Head of caudate nucleus (tissue), 42 donors: ENCODE measurements at places on chromosomes 7 and 10.

- no peak for DNase-seq
Observed at GRCh38 chr10:1151076-1152033, 95.2 kb downstream of the WDR37 start.

DNA sequence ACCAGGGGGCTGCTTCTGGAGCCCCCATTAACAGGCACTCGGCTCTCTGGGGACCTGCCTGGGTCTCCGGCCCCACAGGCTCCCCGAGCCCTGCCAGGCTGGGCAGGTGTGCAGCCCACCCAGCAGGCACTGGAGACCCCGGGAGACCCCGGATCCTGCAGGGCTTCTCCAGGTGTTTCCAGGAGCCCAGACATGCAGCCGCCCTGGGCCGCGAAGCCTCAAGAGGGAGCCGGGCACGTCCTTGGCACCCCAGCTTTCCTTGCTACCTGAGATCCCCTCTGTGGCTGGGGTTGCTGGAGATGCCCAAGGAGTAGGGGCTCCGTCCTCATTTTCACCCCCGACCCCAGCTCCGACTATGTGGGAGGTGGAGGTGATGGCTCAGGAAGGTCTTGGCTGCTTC, 7.7 kb upstream of the AMZ1 start:
- no peak for DNase-seq

GRCh38 chr10:102604439-102604841, 39.8 kb upstream of the TRIM8 start:
- no peak for DNase-seq

- no peak for DNase-seq
Observed at GRCh38 chr7:158353606-158354570, 233.7 kb downstream of the PTPRN2 start.

DNA sequence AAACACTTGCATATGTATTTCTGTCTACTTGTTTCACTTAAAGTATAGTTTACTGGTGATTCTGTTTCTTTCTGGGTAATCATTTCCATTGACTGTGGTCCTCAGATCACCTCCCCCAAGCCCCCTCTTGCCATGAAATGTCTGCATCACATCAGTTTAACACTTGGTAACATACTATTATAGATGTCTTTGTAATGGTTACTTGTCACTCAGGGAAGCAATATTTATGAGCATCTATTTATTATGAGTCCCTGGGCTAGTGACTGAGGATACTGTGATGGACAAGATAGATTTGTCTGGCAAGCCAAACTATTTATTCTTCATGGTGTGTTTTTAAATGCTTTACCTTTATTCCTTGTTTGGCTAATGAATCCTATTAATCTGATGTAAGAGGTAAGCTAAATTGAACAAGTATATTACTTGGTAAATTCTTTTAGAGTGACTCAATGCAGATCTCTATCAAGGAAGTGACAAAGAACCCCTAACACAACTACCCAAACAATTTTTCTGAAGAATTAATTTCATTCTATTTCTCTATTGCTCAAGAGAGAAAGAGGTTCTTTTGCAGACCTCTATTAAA, 270.9 kb downstream of the RELN start:
- DNase-seq, result no peak

GRCh38 chr7:148266795-148267194, 323.8 kb upstream of the C7orf33 start:
- DNase-seq, result no peak

DNA sequence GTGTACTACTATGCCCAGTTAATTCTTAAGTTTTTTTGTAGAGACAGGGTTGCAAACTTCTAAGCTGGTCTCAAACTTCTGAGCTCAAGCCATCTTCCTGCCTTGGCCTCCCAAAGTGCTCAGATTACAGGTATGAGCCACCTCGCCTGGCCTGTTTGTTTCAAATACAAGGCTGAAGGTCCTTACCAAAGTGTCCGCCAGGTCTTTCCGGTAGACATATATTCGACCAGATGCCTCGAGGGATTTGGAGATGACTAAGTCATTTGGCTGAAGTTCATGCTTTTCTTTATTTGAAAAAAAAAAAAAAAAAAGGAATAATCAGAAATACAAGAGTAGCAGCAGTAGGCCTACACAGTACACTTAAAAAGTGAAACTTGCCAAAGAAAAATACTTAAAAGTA, 204.5 kb upstream of the CDCA7L start:
- no peak for DNase-seq

DNA sequence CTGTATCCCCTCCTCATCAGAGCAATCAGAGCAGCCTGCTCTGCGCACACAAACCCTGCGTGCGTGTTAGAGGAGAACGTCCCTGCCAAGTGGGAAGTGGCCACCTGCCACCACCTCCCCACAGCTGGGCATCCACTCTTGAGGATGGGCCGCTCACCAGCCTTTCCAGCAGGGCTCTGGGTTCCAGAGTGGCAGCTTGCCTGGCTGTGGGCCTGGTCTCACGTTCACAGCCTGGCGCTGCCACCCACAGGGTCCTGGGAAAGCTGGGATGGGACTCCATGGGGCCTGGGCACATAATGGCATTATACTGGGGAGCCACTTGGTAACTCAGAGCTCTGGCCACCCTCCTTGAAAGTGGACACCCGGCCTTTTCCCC, 151.1 kb upstream of the PPP2R2D start:
- no peak for DNase-seq

DNA sequence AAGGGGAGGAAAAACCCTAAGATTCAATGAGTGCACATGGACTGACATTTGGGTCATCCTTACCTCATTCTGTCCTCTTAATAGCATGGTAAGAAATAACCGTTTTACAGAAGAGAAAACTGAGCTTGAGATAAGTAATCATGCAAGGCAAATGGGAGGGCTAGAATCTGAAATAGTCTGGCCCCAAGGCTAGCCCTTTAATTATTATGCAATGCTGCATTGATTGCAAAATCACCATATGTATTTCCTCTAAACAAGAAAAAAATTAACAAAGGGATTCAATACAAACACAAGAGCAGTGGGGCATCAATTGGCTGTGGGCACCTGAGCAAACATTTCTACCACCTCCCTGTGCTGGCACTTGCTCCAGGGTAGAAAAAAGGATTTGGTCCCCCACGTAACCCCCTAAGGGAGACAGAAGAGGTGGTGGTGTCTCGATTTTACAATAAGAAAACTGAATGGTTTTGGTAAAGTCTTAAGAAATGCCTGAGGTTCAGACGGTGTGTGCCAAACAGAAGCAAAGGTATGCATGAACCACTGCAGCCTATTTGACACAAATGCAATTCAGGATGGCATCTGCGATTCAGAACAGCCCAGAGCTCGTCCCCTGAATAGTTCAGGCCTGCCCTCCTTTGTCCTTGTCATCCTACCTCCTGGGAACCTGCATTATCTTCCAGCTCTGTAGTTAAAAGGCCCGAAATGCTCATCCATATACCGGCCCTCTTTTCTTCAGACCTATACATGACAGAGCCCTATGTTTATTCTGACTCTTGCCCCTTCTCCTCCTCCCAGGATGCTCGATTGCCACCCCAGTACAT, 23.6 kb downstream of the PIP4K2A start:
- no peak for DNase-seq

- DNase-seq, result no peak
Observed at GRCh38 chr7:134434701-134435100, 24.2 kb downstream of the AKR1B1 start.

DNA sequence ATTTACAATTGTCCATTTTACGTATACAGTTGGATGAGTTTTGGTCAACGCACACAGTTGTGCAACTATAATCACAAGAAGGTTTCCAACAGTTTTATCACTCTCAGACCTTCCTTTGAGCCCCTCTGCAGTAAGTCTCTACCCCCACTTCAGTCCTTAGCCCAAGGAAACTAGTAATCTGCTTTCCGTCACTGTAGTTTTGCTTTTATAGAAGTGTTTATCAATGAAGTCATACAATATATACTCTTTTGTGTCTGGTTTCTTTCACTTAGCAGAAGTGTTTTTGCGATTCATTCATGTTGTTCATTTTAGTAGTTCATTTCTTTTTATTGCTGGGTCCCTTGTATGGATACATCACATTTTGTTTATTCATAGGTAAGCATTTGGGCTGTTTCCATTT, 92.9 kb upstream of the PIP4K2A start:
- DNase-seq, result no peak

- DNase-seq, result no peak
Observed at GRCh38 chr10:11225935-11226334, 208.3 kb downstream of the CELF2 start.

DNA sequence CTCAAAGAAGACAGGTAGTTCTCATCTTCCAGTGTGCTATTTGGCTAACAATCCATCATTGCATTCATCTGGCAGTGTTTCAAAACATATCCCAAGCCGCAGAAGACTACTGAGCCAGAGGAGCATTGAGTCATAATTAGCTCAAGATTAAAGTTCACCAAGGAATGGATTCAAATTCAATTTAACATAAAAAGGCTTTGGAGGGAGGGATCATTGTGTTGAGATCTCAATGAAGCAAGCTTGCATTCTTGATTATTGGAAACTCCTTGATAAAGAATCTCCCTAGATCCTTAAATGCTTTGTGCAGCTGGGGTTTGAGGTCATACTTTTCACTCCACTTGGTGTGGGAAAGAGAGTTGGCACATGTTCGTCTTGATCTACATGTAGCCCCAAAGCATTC, 142.8 kb upstream of the SEMA3A start:
- no peak for DNase-seq

DNA sequence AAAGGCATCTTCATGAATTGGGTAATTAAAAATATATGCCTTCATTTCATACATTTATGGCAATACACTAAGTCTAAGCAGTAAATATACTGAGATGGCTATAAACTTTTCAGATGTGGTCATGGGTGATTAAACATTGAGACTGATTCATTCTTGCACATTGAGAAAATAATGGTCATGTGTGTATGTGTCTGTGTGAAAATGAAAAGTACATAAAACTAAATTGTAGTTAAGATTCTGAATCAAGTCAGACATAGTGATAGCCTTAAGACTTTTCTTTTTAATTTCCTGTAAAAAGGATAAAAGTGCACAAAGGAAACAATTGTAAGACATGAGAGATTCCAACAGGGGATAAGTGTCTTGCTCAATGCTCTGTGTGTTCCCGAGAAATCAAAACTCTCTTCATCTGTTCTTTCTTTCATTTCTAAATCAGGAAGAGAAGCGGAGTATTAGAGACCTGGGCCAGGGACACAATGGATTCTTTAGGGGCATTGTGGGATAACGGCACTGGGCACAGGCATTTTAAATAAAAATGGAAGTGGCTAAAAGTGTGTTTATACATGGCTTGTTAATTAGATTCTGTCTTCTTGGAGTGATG, 69.8 kb upstream of the AGR3 start:
- no peak for DNase-seq

DNA sequence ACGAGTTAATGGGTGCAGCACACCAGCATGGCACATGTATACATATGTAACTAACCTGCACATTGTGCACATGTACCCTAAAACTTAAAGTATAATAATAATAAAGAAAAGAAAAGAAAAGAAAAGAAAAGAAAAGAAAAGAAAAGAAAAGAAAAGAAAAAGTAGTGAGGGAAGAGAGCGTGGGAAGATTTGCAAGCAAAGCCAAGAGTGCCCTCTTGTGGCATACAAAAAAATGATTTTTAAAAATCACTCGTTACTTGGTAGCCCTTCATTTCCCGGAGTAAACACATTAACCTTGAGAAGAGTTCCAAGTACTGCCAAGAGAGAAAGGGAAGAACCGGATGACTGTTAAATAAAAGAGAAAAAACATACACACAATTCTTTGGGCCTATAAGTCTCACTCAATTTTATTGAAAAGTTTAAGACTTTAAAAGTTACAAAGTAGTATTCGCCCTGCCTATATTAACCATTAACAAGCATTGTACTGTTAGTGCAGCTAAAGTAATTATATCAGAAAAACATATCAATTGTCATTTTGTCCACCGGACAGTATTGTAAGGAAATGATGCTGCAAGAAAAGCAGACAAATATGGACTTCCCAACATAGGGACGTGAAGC, 6.2 kb upstream of the CH25H start:
- no peak for DNase-seq

DNA sequence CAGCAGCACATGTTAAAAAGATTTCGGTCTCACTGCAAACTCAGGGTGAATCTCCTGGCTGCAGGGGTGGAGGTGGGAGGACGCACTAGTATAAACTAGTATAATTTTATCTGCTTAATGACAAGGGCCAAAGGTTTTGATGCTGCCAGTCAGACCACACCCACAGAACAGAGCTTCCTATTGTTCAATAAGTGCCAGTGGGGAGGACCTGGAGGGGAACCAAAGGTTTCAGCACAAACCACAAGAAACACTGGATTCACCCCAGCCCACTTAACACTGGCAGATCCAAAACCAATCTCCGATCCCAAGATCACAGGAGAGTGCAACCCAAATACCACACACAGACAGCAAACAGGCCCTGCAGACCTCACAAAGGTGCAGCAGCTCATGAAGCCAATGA, 6.6 kb downstream of the VOPP1 start:
- DNase-seq, result no peak

- no peak for DNase-seq
Observed at GRCh38 chr10:49089557-49090188, 25.6 kb downstream of the VSTM4 start.

GRCh38 chr7:32496052-32496813, 944 bp downstream of the AVL9 start:
- no peak for DNase-seq

DNA sequence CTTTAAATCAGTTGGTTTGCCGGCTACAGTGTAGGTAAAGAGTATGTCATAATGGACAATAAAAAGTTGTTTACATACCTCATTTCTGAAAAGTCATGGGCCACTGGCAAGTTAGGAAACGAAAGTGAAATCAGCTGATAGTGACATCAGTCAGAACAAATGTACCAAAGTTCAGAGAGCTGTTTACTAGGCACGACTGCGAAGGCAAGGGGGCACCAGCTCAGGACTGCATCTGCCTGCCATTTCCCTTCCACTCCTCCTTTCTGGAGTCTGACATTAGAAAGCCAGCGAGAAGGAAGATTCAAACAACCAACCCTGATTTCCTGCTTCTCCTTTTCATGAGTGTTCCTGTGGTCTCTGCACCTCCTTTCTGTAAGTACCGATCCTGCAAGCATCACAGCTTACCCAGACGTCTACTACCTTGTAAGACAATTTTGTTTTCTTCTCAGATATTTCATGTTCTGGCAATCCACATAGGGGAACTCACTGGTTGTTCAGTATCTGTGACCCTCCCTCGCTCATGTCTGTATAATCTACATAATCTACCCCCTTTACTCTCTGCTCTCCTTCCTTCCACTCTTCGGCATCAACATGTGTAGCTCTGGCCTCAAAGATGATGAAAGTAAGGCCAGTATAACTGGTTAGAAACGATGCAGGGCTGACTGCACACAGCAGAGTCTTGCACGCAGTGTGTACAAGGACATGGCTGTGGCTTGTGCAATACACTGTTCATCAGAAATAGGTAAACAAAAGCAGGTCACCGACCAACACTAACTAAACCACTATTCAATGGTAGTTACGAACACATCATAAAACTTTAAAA, at the start of gene TMEM140:
TMEM140 (plus strand) TSS at position 174 of the 823 bp plus-strand sequence. CDS start 16,370 bp downstream, outside the sequence.
- DNase-seq, result peak; percentile 35

GRCh38 chr10:91705948-91706670, 73.2 kb upstream of the PPP1R3C start:
- DNase-seq, result no peak
